Stimulated activated CD4-positive, alpha-beta T cell treated with anti-CD3 and anti-CD28 coated beads, Interleukin-15, amount 100 ng/mL, for 24 hours (primary cell): ENCODE measurements at places on chromosomes 4 and X.

- DNase-seq, result no peak
Measured at GRCh38 chr4:121155893-121156292, 8.2 kb downstream of the TNIP3 start.

DNA sequence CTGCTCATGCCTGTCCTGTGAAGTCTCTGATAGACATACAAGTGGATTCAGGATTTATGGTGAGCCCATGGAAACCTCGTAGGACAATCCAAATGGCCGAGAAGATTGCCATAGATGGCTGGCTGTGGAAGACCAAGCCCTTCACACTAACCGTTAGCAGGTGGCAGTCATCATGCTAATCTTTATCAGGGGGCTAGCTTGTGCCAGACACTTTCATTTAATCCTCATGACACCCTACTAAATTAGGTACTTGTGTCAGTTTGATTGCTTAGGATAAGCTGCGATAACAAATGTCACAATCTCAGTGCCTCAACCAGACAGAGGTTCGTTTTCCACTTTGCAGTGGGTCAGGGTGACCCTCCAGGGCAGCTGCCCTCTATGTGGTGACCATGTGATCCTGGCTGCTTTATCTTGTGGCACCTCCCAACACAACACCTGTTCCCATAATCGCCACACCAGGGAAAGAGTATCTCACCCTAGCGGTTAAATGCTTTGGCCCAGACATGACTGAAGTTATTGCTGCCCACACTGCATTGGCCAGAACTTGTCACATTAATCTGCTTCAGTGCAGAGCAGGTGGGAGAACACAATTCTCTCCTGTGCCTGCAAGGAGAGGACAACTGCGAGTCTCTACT is 60.8 kb downstream of the REPS2 start:
- DNase-seq, result peak; percentile 3

- no peak for DNase-seq
Measured at GRCh38 chr4:138674209-138674608, 341.4 kb upstream of the NOCT start.

DNA sequence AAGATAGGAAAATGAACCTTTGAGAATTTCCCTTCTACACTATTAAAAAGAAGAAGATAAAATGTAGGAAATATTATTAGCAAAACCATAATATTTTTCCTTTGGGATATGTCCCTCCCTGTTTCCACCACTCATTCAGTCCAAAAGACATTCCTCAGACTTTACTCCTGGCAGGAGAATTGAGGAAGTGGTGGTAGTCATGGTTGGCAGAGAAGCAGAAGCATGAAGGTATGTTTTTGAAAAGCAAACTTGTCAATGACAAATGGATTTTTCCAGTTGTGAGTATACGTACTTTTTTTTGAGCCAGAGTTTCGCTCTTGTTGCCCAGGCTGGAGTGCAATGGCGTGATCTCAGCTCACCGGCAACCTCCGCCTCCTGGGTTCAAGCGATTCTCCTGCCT is 13.7 kb downstream of the STAG2 start:
- no peak for DNase-seq

- no peak for DNase-seq
Measured at GRCh38 chr4:23680671-23681518, 209.0 kb downstream of the PPARGC1A start.
